ENCODE measurements at places on chromosomes 1 and 21.
A peak's percentile ranks its signal among the peaks of the same experiment; 100 is the strongest.

DNA sequence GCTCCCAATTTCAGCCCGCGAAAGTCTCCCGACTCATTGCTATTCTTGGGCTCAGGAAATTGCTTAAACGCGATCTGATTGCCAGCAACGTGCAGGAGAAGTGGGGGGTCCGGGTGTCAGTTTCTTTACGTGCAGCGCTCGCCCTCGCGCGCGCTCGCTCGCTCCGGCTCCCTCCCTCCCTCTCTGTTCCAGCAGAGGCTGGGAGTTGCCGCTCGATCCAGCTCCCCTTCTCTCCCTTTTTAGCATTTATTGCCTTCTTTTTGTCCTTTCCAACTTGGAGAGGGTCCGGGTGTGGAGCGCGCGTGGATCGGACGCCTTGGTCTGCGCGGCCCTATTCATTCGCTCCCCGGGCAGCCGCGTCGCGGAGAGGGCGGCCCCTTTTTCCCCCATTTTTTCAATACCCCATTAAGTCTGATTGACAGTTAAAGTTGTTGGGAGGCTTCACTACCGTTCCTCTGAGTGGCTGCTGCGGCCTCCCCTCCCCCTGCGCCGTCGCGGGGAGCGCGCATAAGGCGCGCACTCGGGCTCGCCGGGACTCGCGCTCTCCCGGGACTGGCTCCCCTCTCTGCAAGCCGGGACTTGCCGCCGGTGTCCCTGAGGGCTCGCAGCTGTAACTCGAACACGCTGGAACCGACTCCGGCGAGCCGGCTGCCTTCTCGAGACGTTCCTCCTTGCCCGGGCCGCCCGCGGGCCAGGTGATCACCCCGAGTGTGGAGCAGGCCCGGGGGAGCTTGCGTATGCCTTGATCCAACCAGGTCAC is at the start of gene DHRS3:
Gene DHRS3, minus strand, starts transcription at position 310 of the 760 bp plus-strand sequence. CDS start 862 bp downstream, outside the sequence.
- DNase-seq = peak; percentile 70

GRCh38 chr1:2589431-2590232 is 3.1 kb downstream of the PRXL2B start:
- DNase-seq = no peak

GRCh38 chr1:41328001-41328615 is 33.1 kb upstream of the FOXO6 start:
- no peak for DNase-seq

GRCh38 chr21:32413697-32414578 is 1.4 kb downstream of the EVA1C start:
- DNase-seq = peak; percentile 15

- peak; percentile 42 for DNase-seq
These were observed 48.4 kb downstream of the TRIM11 start for GRCh38 chr1:228358039-228358763.

DNA sequence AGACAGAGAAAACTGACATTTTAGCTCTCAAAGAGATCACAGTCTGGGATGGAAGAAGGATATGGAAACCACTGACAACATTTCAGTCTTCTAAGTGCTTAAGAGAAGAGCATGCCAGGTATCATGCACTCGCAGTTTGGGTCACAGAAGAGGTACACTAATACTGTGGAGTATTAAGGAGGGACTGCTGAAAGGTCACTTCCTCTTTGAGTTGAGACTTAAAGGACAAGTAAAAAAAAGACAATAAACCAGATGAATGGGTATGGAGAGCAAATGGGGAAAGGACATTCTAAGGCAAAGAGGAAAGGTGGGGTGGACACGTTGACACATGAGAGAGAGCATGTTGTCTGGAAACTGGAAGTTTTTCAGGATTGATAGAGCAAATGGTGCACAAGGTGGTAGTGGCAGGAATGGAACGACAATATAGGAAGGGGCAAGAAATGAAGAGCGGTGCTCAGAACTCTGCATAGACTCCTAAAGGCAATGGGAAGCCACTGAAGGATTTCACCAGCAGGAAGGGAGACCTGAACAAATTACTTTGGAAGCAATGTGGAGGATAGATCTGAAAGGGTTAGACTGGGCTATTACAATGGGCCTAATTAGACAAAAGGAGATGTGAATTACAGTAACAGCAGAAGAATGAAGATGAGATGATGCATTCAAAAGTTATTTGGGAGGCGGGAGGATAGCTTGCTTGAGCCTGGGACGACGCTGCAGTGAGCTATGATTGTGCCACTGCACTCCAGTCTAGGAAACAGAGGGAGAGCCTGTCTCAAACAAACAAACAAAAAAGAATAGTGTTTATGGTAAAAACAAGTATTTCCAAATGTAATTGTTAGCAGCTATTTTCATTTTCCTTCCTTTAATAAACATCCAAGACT is 11.1 kb downstream of the DIPK1A start:
- DNase-seq = peak; percentile 90

GRCh38 chr1:183723571-183723970 is 70.5 kb upstream of the APOBEC4 start:
- no peak for DNase-seq

- DNase-seq = no peak
These were observed 30.8 kb upstream of the CPLANE2 start for GRCh38 chr1:16267690-16268180.

- peak; percentile 45 for DNase-seq
These were observed 231.7 kb upstream of the B3GALT2 start for GRCh38 chr1:193417945-193418744.

DNA sequence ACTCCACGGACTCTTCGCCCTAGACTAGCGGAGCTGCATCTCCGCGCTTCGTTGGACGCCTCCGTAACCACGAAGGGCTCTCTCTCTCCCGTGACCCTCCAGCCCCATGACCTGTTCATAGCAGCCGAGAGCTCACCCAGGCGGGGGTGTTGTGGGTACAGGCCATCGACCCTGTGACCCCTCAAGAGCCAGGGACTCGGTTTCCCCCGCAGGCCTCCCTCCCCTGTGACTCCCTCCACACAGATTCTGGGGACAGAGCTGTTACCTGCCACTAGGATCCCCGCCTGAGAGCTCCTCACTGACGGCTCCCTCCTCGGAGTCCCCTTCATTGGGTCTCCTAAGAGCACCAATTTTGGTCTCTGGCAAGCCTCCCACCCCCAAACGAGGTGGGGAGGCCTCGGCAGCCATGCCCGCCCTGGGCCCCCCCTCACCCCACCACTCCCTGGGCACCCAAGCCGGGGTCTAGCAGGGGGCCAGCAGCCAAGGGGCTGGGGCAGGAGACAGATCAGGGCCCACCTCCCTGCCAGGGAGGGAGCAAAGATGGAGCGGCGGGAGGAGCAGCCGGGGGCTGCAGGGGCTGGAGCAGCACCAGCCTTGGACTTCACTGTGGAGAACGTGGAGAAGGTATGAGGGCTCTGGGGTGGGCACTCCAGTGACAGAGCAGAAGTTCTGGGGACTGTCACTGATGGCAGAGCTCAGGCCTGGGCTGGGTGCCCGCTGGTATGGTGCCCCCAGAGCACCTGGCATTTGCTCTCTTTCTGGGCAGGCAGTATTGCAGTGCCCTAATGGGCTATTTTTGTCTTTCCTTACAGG is 517 bp downstream of the IPO13 start:
- no peak for DNase-seq

- DNase-seq = no peak
These were observed 113.7 kb downstream of the CRYAA start for GRCh38 chr21:43282358-43283120.

GRCh38 chr1:29033829-29034466 is 89.8 kb downstream of the TMEM200B start:
- DNase-seq = peak; percentile 53

GRCh38 chr21:27108701-27109100 is 141.8 kb upstream of the ADAMTS5 start:
- DNase-seq = no peak

DNA sequence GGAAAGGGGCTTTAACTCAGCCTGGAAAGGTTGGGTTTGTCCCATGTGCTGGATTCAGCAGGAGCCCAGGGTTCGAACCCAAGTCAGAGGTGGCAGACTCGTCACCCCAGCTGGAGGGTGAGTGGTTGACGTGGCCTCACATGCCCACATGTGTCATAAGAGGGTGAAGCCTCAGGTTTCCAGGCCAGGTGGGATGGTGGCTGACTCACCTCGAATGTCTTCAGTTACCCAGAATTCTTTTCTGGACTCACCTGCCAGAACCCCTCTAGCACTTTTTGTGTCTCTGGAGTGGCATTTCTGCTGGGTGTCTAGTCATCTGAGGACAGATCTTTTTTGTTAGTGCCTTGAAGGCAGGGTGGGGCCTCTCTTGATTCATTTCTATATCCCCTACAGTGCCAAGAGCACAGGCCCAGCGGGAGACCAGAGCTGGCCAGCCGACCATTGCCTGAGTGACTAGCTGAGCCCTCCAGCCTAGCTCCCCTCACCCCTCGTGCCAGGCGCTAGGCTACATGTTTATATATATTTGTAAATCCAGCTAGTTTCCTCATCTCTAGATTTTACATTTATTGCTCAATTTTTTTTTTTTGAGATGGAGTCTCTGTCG is 28.1 kb downstream of the IL6R start:
- no peak for DNase-seq

DNA sequence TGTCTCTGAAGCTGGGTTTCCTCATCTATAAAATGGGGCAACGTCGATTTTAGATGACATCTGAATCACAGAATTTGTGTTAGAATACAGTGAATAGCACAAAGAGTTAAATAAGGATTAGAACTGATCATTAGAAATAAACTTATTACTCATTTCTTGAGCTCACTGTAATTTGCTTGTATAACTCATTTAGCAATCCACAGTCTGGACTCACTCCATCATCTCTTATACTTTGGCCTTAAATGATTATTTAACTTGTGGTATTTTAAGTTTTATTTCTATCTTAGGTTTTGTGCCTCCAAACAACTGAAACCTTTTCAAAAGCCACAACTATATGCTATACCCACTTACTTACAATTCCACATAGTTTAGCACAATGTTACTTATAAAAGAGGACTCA is 128.0 kb downstream of the CDC42BPA start:
- no peak for DNase-seq

GRCh38 chr1:176858433-176858916 is 306.0 kb downstream of the ASTN1 start:
- no peak for DNase-seq

- no peak for DNase-seq
These were observed 13.7 kb downstream of the MEGF6 start for GRCh38 chr1:3597599-3597964.

GRCh38 chr1:234065794-234066447 is 161.4 kb downstream of the SLC35F3 start:
- peak; percentile 67 for DNase-seq

- DNase-seq = no peak
These were observed 1806.8 kb downstream of the BRINP3 start for GRCh38 chr1:188670837-188671236.

DNA sequence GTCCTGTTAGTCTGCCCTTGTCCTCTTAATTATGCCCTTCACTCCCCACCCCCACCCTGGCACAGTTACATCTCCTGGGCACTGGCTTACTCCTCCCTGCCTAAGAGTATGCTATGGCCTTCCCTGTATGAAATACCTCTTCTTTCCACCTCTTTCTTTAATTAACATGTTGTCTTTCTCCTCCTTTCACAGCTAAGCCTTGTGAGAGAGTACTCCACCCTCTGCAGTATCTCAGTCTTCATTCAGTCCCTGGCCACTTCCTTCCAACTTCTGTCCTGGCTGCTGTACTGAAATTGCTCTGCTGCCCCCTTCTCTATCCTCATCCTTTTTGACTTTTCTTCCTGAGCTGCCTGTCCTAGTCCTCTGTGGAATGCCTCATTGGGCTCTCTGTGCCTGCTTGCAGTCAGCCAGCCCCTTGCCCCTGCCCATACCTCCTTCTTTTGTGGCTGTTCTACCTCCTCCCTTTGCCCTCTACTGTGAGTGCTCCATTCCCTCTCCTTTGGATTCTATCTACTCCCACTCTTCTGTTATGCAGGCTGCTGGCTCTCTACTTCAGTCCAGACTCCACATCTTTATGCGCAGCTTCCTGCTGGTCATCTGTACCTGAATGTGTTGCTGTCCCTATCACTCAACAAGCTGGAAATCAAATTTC is 8.3 kb downstream of the NOS1AP start:
- DNase-seq = no peak

DNA sequence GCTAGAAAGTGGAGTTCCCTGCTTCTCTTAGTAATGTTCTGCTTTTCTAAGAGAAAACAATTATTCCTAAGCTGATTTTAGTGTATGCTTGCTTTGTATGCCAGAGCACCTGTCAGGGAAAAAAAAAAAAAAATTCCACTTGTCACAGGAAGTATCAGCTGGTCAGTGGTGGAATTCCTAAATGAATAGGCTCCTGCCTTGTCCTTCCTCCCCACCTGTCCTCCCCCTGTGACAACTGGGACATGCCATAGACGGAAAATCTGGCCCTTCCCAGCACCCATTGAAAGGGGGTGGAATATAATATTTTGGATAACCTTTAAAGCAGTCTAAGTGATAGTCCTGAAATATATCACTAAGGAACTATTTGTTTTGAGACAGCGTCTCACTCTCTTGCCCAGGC is 10.8 kb downstream of the FNDC5 start:
- DNase-seq = no peak

DNA sequence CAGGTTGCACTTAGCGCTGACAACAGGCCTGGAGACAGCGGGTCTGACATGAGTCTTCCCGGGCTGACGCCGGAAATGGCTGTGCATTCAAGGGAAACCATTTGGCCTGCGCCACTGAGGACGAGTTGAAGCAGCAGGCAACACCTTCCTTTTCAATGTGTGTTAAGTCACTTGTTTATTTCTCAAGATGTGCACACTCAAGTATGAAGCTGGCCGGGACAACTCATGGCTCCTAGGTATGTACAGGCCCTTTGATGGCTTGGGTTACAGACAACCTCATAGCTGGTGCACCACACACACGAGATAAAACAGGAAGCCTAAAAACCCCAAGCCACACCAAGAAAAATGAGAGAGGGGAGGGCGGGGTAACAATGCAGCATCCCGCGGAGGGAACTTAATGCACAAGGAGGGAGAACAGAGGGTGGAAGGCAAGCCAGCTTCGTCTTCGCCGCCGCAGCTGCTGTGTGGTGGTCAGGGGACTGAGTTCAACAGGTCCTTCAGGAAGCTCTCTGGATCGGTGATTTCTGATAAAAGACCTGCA is 118.0 kb upstream of the IFFO2 start:
- no peak for DNase-seq

- no peak for DNase-seq
These were observed 27.1 kb downstream of the GBP2 start for GRCh38 chr1:89098857-89099256.

- peak; percentile 46 for DNase-seq
These were observed 619 bp downstream of the BCL9 start for GRCh38 chr1:147541672-147542568.

DNA sequence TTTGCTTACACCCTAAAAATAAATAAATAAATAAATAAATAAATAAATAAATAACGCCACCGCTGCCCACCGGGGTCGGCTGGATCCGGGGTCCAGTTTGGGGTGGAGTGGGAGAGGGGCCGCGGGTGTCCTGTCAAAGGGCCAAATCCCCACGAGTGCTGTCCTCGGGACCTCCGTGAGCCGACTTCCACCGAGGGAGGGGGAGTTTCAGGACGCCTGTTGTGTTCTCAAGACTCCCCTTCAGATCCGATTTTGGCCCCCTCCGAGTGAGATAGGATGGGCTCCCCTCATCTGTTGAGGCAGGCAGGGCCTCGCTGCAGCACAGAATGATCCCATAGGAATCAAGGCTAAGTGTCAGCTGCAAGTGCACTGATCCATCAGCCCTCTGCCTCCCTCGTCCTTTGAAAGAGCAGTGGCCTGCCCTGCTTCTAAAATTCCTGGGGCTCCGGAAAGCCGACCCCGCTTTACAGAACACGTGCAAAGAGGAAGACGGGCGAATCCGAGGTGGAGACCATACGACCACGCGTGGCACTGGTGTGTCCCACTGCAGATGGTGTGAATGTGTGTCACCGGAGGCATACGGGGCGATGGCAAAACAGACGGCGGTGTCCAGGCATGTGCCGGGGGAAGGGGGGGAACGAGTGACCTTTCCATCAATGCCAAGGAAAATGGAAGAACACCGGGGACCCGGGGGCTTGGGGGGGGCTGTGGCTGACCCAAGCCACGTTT is 3880.5 kb downstream of the SRGAP2C start:
- DNase-seq = no peak

All from EL (cell line).